H7 (cell line): ENCODE measurements at places on chromosomes 1 and 21. TPM values are rescaled to one million over a fixed set of nuclear protein-coding genes. Genes with fewer than 3 reads are reported as not detected.

GRCh38 chr1:5976231-5976630, 16.0 kb downstream of the NPHP4 start:
- DNase-seq, result no peak

GRCh38 chr1:7050751-7051665, 265.8 kb downstream of the CAMTA1 start:
- no peak for DNase-seq

- no peak for DNase-seq
These were observed 97.4 kb upstream of the EDEM3 start for GRCh38 chr1:184851822-184852746.

DNA sequence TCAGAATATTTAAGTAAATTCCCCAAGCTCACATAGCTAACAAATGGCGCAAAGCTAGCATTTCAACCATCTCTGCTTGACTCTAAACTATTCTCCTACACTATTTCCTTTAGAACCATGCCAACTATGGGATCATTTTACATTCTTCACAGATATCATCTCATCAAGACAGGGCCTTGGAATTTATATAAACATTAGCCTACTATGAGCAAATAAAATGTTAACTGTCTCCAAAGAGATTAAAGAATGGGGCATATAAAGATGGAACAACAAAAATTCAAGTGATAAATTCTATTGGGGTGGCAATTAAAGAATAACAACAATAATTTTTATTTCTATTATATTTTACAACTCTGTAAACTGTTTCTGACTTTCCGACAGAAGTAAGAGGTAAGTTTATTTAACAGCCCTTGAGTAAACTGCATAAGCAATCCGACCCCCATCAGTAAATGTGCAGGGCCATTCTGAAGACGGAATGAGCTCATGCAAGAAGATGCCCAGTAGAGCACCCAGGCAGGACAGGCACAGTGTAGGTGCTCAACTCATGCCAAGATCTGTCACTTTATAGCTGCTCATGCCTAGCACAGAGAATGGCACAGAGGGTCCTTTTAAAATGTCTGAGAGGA, 261.9 kb downstream of the VAV3 start:
- DNase-seq, result no peak

DNA sequence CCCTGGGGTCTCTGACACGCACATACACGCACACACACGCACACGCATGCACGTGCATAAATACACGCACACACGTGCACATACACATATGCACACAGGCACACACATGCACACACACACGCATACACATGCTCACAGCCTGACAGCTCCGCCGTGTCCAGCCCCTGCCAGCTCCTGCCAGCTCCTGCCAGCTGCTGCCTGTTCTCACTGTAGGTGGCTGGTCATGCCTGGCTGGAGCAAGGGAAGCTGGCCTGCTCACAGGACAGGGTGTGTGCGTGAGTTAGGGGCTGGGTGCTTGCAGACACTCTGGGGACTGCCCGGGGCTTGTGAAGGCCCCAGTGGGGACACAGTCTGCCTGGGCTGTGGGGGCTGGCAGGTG, 4.9 kb downstream of the PLCH2 start:
- peak; percentile 69 for DNase-seq

DNA sequence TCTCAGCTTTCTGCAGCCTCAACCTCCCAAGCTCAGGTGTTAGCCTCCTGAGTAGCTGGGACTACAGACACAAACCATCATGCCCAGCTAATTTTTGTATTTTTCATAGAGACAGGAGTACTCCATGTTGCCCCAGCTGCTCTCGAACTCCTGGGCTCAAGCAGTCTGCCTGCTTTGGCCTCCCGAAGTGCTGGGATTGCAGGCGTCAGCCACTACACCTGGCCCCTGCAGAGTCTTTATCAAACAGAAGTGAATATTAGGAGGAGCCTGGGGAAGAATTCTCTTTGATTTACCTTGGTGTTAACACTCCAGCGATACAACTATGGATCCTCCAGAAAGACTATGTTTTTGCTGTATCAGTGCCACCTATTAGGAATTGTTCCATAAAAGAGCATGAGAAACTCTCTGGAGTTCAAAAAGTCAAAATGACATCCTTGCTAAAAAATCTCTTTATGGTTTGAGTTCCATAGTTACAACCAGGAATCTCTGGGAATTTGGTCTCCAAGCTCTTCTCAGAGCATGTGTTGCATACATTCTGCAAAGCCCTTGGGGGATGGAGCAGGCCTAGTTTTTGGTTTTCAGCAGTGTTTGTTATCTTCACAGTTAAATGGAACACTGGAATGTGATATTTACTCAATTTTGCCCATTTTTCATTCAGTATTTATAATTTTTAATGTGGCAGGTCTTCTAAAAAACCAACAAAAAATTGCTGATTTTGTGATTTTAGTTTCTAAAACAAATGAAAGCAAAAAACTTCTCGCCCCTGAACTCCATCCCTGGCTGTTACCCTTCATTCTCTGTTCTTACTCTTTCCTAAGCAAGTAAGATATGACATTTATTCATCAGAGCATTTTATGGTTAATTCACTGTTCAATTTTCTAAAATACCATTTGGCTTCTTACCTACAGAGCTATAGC, 77.3 kb downstream of the OLFML2B start:
- DNase-seq, result no peak

- peak; percentile 28 for DNase-seq
These were observed 106.1 kb downstream of the APP start for GRCh38 chr21:26064506-26064905.

DNA sequence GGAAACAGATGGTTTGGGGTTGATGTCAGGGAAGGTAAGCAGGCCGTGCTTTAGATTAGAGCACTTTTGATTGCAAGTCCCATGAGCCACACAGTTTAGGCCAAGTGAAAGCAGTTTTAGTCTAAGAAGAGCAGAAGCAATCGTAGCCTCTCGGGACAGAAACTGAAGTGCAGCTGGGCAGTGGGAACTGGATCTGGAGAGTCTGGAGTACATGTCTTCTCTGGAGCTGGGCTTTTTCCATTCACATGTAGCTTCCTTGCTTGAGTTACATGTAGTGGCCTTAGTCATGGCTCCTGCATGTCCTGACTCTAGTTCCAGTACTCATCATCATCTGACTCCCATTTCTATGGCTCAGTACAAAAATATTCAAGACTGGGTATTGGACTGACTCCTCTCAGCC, 16.7 kb downstream of the CAMTA1 start:
- DNase-seq, result no peak

DNA sequence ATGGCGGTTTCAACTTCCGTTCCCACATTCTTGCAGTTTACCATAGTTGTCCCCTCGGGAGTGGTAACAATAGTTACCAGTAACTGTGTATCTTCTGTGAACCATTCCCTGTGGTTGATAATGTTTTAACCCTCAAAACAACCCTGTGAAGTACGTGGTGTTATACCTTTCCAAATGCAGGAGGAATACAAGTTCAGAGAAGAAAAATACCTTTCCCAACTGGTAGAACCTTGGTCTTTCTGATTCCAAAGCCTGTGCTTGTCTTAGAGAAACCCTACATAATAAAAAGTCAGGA, 789 bp downstream of the BTF3L4 start:
- DNase-seq, result no peak

DNA sequence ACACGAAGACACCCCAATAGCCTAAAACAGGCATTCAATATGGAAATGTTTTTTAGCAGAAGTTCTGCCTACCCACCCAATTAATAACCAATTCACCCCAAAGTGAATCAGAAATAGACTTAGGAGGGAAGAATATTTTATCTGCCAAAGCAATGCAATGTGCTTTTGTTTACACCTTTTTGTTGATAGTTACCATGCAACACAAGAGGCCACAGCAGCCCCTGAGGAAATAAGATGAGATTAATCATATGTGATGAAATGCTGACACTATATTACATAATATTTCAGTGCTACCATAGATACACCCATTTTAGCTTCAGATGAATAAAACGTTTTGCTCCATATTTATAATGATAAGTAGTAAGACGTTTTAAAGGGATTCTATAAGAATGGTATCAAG, 60.9 kb upstream of the RGS2 start:
- no peak for DNase-seq

- DNase-seq, result peak; percentile 81
These were observed 22.9 kb upstream of the FAM20B start for GRCh38 chr1:179002552-179003345.

The MTARC1 gene
- 28.6 and 31.2 TPM in 2 replicates for total RNA-seq

The WDR64 gene
- total RNA-seq, result not detected in 2 replicates

The TMEM269 gene
- 1.00 and 1.1 TPM in 2 replicates for total RNA-seq

The CFHR5 gene
- total RNA-seq, result not detected in 2 replicates

The ANXA9 gene
- total RNA-seq, result 0.62 and 1.6 TPM in 2 replicates

The KCNK2 gene
- 0.31 and 1.3 TPM in 2 replicates for total RNA-seq

The TTLL7 gene
- total RNA-seq, result 3.1 and 3.7 TPM in 2 replicates

The LIX1L gene
- total RNA-seq, result 23.0 and 24.3 TPM in 2 replicates

The FAM163A gene
- 0.10 and 0.11 TPM in 2 replicates for total RNA-seq

The SELP gene
- total RNA-seq, result not detected in 2 replicates
